ENCODE measurements at places on chromosomes 11 and 22. TPM values are rescaled to one million over a fixed set of nuclear protein-coding genes. Genes with fewer than 3 reads are reported as not detected.

GRCh38 chr11:92886243-92886905 lies 83.1 kb upstream of the MTNR1B start:
- no peak overlapping the region for H3K4me3 ChIP-seq
- peaks cover 25% of the 10 kb centered on the region for H3K36me3 ChIP-seq
- no peak overlapping the region for H3K27ac ChIP-seq
- peak; percentile 70 for DNase-seq
- no peaks in the 10 kb centered on the region for H3K27me3 ChIP-seq

The YPEL1 gene
- 12.9 TPM for total RNA-seq

DNA sequence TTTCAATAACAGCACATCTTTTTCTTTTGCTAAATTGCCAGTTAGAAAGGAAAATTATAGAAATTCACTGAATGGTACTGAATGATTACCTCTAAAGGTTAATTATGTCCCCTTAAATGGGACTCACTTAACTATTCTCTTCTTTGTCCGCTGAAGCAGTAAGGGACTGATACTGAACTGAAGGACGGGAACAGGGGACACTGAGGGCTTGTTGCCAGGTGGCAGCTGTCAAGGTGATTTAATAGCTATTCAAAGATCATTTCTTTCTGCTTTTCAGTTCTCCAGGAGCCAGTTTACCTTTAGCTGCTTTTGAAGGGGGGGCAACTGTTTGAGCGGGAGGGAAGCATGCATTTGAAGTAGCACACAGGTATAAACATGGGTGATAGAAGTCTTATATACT lies 325.4 kb upstream of the CCDC90B start:
- H3K27me3 ChIP-seq = no peaks in the 10 kb centered on the region
- H3K4me3 ChIP-seq = no peak overlapping the region
- DNase-seq = no peak
- no peaks in the 10 kb centered on the region for H3K36me3 ChIP-seq
- H3K27ac ChIP-seq = no peak overlapping the region

GRCh38 chr11:104763930-104764709 lies 134.1 kb downstream of the CASP12 start:
- no peaks in the 10 kb centered on the region for H3K4me1 ChIP-seq
- no peak overlapping the region for H3K4me3 ChIP-seq
- no peak for DNase-seq
- no peak overlapping the region for H3K27ac ChIP-seq
- no peaks in the 10 kb centered on the region for H3K36me3 ChIP-seq
- H3K27me3 ChIP-seq = no peaks in the 10 kb centered on the region

The UPK3A gene
- total RNA-seq = not detected

The C11orf21 gene
- total RNA-seq = 0.44 TPM

GRCh38 chr11:113664981-113665710 lies 41.0 kb downstream of the TMPRSS5 start:
- no peak for DNase-seq
- no peaks in the 10 kb centered on the region for H3K27me3 ChIP-seq
- no peaks in the 10 kb centered on the region for H3K4me1 ChIP-seq
- no peaks in the 10 kb centered on the region for H3K36me3 ChIP-seq
- H3K4me3 ChIP-seq = no peak overlapping the region
- no peak overlapping the region for H3K27ac ChIP-seq

The USP35 gene
- 8.2 TPM for total RNA-seq

DNA sequence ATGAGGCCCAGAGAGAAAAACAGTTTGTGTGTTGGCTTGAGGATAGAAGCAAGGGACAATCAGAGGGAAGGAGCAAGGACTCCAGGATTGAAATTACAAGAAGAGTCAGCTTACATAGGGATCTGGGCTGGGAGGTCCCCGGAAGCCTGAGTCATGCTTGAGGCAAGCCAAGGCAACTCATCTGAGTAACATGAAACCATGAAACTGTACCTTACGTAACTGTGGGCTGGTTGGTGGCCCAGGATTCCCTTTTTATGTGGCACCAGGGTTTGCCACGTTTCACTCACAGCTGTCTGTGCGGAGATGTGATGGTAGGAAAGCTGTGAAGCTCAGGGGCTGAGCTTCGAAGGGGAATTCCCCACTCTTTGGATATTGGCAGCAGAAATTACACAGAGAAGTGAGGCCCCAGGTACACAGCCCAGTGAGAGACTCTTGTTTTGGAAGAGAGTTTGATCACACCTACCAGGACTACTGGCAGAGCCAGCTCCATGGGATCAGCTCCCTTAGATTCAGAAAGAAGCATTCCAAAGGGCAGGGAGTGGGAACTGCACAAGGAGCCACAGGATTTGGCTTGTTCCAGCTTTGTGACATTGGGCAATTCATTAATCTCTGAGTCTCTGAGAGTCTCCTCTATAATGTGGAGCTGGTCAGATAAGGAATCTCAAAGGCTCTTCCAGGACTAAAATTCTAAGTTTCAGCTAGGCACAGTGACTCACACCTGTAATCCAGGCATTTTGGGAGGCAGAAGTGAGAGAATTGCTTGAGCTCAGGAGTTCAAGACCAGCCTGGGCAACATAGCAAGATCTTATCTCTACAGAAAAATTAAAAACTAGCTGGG lies 7.8 kb downstream of the SLC5A1 start:
- H3K4me1 ChIP-seq = no peaks in the 10 kb centered on the region
- H3K4me3 ChIP-seq = no peak overlapping the region
- no peaks in the 10 kb centered on the region for H3K36me3 ChIP-seq
- H3K27ac ChIP-seq = no peak overlapping the region
- DNase-seq = no peak

The SLC1A2 gene
- 270 TPM for total RNA-seq

GRCh38 chr11:65182258-65183170 lies 786 bp downstream of the CAPN1 start:
- DNase-seq = no peak
- peaks cover 32% of the 10 kb centered on the region for H3K4me1 ChIP-seq
- peaks cover 32% of the 10 kb centered on the region for H3K36me3 ChIP-seq
- peak overlapping the region; percentile 75 for H3K27ac ChIP-seq
- H3K4me3 ChIP-seq = peak overlapping the region; percentile 83
- H3K27me3 ChIP-seq = no peaks in the 10 kb centered on the region

The OR4C46 gene
- not detected for total RNA-seq

The SYNGR1 gene
- 43.8 TPM for total RNA-seq

- H3K4me3 ChIP-seq = no peak overlapping the region
- H3K27ac ChIP-seq = no peak overlapping the region
- H3K36me3 ChIP-seq = peaks cover 61% of the 10 kb centered on the region
- H3K27me3 ChIP-seq = no peaks in the 10 kb centered on the region
- DNase-seq = no peak
- H3K4me1 ChIP-seq = peaks cover 62% of the 10 kb centered on the region
These were observed 2.2 kb downstream of the SLC39A13 start for GRCh38 chr11:47410370-47411264.

The ANGPTL5 gene
- 4.7 TPM for total RNA-seq

DNA sequence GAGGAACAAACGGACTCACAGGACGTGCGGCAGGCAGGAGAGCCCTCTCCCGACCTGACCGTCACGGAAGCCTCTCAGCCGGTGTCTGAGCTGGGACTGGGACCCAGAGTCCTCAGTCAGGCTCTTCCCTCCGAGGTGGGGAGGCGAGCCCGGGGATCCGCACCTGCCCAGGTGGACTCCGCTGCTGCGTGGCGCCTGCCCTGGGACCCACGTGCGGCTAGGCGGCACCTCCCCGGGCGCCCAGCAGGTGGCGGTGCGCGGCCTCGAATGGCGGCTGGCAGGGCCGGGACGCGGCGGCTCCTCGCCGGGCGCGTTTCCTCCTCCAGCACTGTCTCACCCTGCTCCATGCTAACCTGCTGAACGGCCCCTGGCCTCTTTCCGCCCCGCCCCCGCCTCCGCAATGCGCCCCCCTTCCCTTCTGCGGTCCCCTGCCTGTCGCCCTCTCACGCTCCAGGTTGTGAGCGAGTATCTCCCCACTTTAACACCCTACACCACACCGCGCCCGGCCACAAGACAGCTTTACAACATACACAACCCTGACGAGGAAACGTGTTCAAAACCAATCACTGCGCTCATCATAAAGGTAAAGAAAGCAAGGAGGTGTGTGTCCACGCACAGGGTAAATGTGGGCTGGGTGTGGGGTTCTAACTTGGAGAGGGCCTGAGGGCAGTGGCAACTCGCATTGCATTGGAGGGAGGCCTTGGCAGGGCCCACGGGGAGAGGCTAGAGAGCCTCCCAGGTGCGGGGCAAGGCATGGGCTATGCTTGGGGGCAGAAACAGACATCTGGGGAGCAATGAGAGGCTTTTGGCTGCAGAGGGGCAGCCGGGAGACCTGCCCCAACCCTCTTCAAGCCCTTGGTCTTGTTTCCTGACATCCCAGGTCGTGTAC lies 25.9 kb upstream of the ATXN10 start:
- H3K4me1 ChIP-seq = peaks cover 11% of the 10 kb centered on the region
- peak; percentile 31 for DNase-seq
- no peaks in the 10 kb centered on the region for H3K36me3 ChIP-seq

GRCh38 chr11:102268083-102268984 lies 49.0 kb upstream of the BIRC3 start:
- DNase-seq = no peak
- H3K4me3 ChIP-seq = peak overlapping the region; percentile 30
- no peaks in the 10 kb centered on the region for H3K36me3 ChIP-seq
- H3K27me3 ChIP-seq = no peaks in the 10 kb centered on the region
- no peak overlapping the region for H3K27ac ChIP-seq
- peaks cover 10% of the 10 kb centered on the region for H3K4me1 ChIP-seq

DNA sequence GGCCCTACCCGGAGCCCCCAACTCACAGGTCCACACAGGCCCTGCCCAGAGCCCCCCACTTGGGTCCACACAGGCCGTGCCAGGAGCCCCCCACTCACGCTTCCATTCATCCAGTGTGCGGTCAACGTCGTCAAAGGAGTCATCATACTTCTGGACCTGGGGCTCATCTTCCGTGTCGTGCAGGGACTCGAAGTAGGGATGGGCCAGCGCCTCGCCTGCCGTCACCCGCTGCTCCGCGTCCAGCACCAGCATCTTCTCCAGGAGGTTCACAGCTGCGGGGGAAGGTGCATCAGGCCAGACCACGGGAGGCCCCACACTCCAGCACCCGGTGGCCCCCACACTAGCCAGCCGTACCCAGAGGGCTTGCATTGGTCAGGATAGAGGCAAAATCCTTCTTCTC lies 4.0 kb upstream of the HDAC10 start:
- peaks cover 80% of the 10 kb centered on the region for H3K36me3 ChIP-seq
- no peak overlapping the region for H3K27ac ChIP-seq

GRCh38 chr11:1449490-1450243 lies 36.9 kb downstream of the MOB2 start:
- H3K4me3 ChIP-seq = no peak overlapping the region
- no peaks in the 10 kb centered on the region for H3K27me3 ChIP-seq
- DNase-seq = no peak
- no peak overlapping the region for H3K27ac ChIP-seq
- H3K36me3 ChIP-seq = peaks cover 100% of the 10 kb centered on the region

GRCh38 chr11:390175-390574 lies 3.8 kb upstream of the PKP3 start:
- H3K27me3 ChIP-seq = no peaks in the 10 kb centered on the region
- no peak for DNase-seq
- no peaks in the 10 kb centered on the region for H3K36me3 ChIP-seq
- H3K4me3 ChIP-seq = no peak overlapping the region

The CARD16 gene
- 5.4 TPM for total RNA-seq

The PGA4 gene
- 0.99 TPM for total RNA-seq

The KLHL22 gene
- total RNA-seq = 40.8 TPM

- no peak overlapping the region for H3K27ac ChIP-seq
- peaks cover 5% of the 10 kb centered on the region for H3K4me1 ChIP-seq
- H3K4me3 ChIP-seq = no peak overlapping the region
- DNase-seq = no peak
- no peaks in the 10 kb centered on the region for H3K36me3 ChIP-seq
These were observed 77.7 kb downstream of the ME3 start for GRCh38 chr11:86594746-86595145.

- H3K4me3 ChIP-seq = no peak overlapping the region
- no peaks in the 10 kb centered on the region for H3K27me3 ChIP-seq
- H3K27ac ChIP-seq = no peak overlapping the region
- no peaks in the 10 kb centered on the region for H3K36me3 ChIP-seq
- peaks cover 14% of the 10 kb centered on the region for H3K4me1 ChIP-seq
- no peak for DNase-seq
These were observed 201.8 kb upstream of the NCAM1 start for GRCh38 chr11:112759418-112759817.

- H3K4me3 ChIP-seq = no peak overlapping the region
- peaks cover 18% of the 10 kb centered on the region for H3K4me1 ChIP-seq
- no peak for DNase-seq
- peaks cover 13% of the 10 kb centered on the region for H3K36me3 ChIP-seq
These were observed 11.5 kb upstream of the AIFM3 start for GRCh38 chr22:20955548-20955947.

The HTATIP2 gene
- total RNA-seq = 10.1 TPM

DNA sequence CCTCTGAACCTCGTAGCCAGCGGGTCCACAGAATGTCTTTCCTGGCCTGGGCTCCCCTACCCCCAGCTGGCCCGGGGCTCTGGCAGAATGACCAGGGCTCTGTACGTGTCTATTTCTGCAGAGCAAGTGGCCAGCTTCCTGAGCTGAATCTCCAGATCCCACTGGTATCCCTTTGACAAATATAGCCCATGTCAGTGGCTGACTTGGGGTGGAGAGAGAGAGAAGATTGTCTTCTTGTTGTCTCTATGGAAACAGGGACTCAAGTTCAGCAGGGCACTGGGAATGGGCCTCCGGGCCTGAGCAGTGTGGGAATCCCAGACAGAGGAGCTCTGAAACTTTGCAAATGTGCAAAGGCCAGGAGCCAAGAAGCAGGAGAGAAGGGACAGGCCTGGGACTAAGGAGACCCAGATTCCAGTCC lies 33.9 kb downstream of the ANO1 start:
- H3K27me3 ChIP-seq = peaks cover 2% of the 10 kb centered on the region
- H3K27ac ChIP-seq = peak overlapping the region; percentile 64

The OR4C15 gene
- not detected for total RNA-seq

The PRG3 gene
- 0.55 TPM for total RNA-seq

DNA sequence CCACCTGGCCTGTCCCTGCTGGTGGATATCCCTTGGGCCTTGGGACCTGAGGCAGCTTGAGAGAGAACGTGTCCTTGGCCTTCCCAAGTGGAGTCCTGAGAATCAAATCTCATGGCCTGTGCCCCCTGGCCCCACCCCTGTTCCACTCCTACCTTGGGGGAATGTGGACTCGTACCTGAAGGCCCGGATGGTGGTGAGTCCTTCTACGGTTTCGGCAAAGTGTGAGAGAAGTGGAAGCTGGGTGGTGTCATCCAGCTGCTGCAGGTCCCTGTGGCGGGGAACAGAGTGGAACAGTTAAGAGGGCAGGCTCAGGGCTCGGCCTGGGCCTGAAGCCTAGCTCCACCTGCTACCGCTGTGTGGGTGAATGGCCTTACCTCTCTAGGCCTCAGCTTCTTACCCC lies 14.0 kb upstream of the KCNJ11 start:
- no peak overlapping the region for H3K27ac ChIP-seq
- no peak for DNase-seq
- H3K4me3 ChIP-seq = no peak overlapping the region
- peaks cover 8% of the 10 kb centered on the region for H3K4me1 ChIP-seq

DNA sequence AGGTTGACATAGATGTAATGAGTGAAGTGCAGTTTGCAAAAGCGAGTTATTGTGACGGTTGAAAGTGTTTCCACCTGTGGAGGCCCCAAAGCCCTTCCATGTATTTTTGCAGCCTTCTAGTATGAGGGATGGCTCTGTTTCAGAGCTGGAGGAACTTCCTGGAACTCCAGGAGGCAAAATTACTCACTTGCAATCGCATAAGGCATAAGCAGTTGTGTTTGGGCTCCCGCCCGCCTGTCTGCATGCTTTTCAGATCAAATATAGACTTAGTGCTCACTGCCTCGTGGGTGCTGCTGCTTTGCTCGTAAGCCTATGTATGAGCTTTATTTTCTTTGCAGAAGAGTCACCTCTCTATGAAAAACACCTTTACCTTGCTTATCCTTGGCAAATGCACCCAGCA lies 146.8 kb upstream of the LARGE1 start:
- H3K4me3 ChIP-seq = no peak overlapping the region
- H3K27ac ChIP-seq = no peak overlapping the region

The MCAM gene
- 108 TPM for total RNA-seq

Measured in spinal cord (tissue), 10 donors.